Activated CD8-positive, alpha-beta memory T cell treated with anti-CD3 and anti-CD28 coated beads for 24 hours (primary cell): ENCODE measurements at places on chromosomes 2 and 18.

DNA sequence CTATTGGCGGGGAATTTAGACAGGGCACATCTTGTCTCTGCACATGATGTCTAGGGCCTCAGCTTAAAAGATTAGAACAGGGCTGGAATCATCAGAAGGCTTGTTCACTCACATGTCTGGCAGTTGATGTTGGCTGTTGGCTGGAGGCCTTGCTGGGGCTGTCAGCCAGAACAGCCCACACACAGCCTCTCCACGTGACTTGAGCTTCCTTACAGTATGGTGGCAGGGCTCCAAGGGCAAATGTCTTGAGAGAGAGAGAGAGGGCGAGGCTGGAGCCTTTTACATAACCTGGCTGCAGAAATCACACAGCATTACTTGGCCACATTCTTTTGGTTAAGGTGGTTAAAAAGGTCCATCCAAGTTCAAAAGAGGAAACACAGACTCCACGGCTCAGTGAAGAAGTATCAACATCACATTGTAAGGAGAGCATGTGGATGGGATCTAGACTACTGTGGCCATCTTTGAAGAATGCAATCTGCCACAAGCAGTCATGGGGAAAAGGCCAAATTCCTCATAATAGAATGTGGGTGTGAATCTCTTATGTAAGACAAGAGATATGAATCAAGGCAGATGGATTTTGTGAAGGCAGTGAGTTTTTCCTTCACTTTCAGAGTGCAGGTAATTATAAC lies 30.4 kb downstream of the SRSF7 start:
- no peak for DNase-seq

DNA sequence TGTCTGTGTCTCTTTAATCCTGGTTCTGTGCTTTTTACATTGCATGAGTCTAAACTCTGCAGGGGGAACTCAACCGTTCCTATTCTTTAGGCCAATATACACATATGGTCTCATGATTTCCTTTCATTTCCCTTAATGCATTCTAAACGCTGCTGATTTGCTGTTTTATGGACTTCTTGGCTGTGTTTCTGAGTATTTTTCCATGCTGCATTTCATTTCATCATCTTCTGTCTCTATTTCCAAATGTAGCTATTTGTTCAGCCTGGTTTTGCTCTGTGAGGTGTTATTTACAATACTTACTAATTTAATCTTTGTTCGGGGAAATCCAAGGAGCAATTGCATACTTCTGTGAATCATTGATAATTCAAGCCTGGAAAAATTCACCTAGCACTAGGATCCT lies 897.2 kb downstream of the TSN start:
- no peak for DNase-seq

GRCh38 chr2:119679526-119679837 lies 481 bp downstream of the TMEM177 start:
- no peak for DNase-seq

GRCh38 chr2:5539282-5540165 lies 152.7 kb upstream of the SOX11 start:
- no peak for DNase-seq

DNA sequence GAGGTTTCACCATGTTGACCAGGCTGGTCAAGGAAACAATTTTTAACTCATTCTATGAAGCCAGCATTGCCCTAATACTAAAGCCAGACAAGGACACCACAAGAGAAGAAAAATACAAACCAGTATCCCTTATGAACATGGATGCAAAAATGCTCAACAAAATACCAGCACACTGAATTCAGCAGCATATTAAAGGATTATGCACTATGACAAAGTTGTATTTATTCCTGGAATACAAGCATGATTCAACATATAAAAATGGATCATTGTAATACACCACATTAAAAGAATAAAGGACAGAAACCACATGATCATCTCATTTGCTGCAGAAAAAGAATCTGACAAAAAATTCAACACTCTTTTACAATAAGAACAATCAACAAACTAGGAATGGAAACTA lies 138.7 kb downstream of the RAB3GAP1 start:
- DNase-seq: no peak

- DNase-seq: no peak
These were observed 60.7 kb downstream of the RND3 start for GRCh38 chr2:150426724-150427123.

GRCh38 chr18:7980136-7980535 lies 413.0 kb downstream of the PTPRM start:
- no peak for DNase-seq

GRCh38 chr2:220148471-220149248 lies 521.2 kb downstream of the SLC4A3 start:
- no peak for DNase-seq

DNA sequence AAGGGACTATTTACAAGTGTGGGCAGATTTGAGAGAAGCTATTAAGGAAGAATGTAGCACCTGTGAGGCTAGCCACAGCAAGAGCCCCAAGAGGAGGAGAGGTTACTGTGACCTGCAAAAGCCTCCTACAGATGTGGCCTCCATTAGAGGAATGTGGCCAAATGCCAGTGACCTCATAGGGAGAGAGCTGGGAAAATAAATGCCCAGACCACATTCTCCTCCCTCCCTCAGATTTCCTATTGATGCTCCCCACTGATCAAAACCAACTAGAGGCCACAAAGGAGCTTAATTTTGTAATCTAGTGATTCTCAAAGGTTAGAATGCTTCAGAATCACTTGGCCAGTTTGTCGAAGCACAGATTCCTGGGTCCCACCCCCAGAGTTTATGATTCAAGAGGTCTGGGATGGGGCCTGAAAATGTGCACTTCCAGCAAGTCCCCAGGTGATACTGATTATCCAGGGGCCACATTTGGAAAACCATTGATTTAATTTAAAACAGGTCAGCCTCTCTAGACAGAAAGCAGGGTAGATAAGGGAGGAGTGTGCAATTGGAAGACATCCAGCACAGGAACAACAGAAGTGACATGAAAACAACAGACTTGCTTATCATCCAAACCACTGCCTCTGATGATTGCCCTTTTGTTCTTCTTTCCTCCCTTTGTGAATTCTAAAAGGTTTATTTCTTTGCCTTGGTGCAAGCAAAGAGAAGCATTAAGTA lies 61.2 kb upstream of the RBBP8 start:
- DNase-seq: no peak

DNA sequence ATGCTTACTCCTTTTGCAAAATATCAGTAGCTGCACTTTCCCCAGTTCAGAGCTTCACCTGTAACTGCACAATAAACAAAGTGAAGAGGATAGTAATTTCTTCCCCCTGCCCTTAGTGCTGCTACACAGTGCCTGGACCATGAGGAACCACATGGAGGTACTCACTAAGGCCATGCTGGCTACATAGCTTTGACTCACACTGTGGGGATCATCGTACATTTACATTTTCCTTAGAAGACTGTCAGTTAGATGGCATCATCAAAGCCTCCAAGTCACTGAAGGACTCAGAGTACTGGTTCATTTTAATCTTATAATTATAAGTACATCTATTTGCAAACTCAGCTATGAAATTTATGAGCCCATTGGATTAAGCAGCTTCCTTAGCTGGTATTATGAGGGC lies 1416.5 kb upstream of the CELF4 start:
- no peak for DNase-seq

DNA sequence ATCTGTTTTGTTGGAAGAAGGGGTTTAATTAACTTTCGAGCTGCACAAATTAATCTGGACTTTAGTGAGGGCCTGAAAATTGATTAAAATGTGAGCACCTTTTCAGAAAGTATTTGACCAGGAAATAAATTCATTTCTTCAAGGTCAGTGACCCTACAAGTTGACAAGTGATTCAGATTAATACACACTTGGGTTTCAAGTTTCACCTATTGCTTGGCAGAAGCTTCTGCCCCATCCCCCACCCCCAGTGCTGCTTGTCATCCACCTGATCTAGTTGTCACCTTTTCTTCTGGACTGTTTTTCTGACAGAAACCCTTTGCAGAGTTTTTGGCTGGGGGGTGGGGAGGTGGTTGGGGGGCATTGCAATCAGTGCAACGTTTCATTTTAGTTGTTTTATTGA lies 46.2 kb downstream of the RPRM start:
- DNase-seq: no peak

DNA sequence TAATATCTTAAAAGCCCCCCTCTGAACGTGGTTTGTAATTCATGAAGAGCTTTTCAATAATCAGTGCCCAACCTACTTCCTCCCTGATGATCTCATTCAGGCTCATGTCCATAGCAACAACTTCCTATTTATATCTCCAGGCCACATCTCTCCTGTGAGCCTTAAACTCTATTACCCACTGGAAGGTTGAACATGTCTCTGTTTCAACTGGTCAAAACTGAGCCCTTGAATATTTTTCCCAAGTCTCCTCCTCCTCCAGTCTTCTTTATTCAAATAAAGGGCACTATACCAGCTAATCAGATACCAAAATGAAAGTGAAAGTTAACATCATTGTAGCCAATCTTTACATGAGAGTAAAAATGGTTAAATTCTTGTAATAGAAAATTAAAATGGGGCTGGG lies 63.7 kb upstream of the ITGA4 start:
- no peak for DNase-seq

GRCh38 chr2:156399950-156400705 lies 36.1 kb upstream of the GPD2 start:
- peak; percentile 94 for DNase-seq

DNA sequence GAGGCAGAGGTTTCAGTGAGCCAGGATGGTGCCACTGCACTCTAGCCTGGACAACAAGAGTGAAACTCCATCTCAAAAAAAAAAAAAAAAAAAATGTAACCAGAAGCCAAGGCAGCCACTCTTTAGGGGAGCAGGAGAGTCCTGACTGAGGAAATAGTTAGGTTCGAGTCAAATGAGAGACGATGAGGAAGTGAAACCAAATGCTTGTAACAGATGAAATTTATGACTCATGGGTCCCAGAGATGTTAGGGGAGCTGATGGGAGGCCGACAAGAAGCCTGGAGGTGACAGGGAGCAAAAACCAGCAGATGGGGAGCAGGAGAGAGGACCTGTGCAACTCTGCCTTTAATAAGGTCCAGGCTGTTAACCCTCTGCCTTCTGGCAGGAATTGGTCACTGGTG lies 756.1 kb upstream of the DDX18 start:
- DNase-seq: no peak

DNA sequence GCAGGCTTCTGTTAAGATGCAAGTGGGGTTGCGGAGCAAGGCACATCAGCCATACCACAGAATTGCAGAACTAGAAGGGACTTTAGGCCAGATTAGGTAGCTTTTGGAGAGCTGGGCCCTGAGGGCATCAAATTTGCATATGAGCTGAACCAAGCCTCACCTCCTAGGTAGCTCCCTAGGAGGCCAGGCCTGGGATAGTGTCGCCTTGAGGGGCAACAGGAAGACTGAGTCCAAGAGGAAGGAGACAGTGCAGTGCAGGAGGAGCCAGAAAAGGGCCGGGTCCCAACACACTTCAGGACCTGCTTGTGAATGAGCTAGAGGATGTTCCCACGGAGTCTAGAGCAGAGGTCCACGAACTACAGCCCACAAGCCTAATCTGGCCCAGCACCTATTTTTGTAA lies 98.7 kb downstream of the MAPK4 start:
- DNase-seq: no peak

DNA sequence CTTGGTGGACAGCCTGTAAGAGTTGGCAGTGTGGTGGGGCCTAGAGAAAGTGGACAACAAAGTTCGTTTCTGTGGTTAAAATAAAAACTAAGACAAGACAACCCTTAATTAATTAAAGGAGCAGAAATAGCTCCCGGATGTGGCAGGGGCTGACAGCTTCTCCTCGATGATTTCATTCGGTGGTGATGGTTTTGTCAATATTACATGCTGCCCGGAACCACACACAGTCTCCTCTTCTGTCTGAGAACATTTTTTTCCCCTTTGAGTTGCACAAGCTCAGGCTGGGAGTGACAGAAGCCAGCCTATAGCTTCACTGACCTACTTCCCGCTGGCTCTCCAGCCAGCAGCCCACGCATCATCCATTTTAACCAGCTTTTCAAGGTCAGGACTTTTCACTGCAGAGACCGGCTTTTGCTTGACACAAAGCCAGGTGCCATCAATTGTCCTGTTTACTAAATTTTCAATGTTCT lies 378.8 kb downstream of the SLC4A3 start:
- DNase-seq: no peak

GRCh38 chr2:20150806-20151571 lies 73.9 kb downstream of the SDC1 start:
- DNase-seq: no peak

DNA sequence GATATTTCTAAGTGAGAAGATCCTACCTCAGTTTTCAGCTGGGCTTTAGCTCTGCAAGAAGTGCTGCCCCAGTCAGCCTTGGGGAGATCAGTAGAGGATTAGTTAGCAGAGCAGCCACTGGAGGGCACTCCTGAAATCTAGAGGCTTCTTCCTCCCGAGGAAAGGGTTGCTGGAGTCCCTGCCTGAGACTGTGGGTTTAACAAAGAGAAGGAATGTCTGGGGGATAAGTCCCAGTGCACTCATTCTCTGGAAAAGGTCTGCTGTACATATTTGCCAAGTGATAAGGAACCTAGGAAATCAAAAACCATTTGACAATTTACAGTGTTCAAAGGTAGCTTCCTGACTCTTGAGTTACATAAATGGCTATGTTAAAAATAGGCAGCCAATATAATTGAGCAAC lies 207.2 kb downstream of the SLC8A1 start:
- DNase-seq: no peak

GRCh38 chr2:39362595-39362994 lies 74.5 kb downstream of the MAP4K3 start:
- no peak for DNase-seq

- DNase-seq: no peak
These were observed 138.6 kb downstream of the MAP3K20 start for GRCh38 chr2:173214213-173214612.

DNA sequence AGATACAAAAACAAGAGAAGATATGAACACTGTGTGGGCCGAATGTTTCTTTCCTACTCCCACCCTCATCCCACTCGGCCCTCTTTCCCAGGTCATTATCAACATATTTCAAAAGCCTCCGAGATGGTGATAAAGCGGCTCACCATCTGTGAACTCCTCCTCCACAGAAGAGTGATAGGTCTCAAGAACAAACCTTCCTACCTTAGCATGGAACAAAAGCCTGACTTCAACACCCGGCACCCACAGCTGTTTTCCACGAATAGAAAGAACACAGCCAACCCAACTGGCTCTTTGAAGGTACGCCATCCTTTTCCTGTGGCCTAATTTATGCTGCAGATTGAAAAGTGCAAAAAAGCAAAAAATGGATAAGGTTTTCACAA lies 28.8 kb downstream of the BCL2 start:
- no peak for DNase-seq

- peak; percentile 11 for DNase-seq
These were observed 13.1 kb downstream of the AP1S3 start for GRCh38 chr2:223824301-223824700.

- DNase-seq: no peak
These were observed 63.8 kb downstream of the GREB1 start for GRCh38 chr2:11597538-11598225.

- DNase-seq: peak; percentile 72
These were observed 48.5 kb upstream of the PROKR1 start for GRCh38 chr2:68594674-68595492.

GRCh38 chr2:177525351-177525924 lies 132.9 kb downstream of the AGPS start:
- DNase-seq: no peak

GRCh38 chr2:231297108-231297908 lies 98.2 kb upstream of the B3GNT7 start:
- no peak for DNase-seq
